ENCODE measurements at places on chromosomes 13 and 19. TPM values are rescaled to one million over a fixed set of nuclear protein-coding genes. Genes with fewer than 3 reads are reported as not detected.

Gene KCTD4
- 0.22 TPM for total RNA-seq

Gene SIGLEC11
- not detected for total RNA-seq

Gene PGLYRP1
- total RNA-seq: not detected

Gene KCNN1
- total RNA-seq: not detected

Gene S1PR5
- total RNA-seq: 10.3 TPM

Gene NFKBIB
- total RNA-seq: 16.5 TPM

Gene NOVA2
- 0.10 TPM for total RNA-seq

Gene CXCL17
- total RNA-seq: not detected

Gene KLK14
- total RNA-seq: not detected

Gene OR4F17
- total RNA-seq: not detected

Gene MISP3
- 2.2 TPM for total RNA-seq

Gene PPM1N
- 0.64 TPM for total RNA-seq

Gene KLF1
- not detected for total RNA-seq

Gene CEACAM3
- not detected for total RNA-seq

Gene FBN3
- not detected for total RNA-seq

Gene ATP8B3
- 5.8 TPM for total RNA-seq

Gene SCN1B
- total RNA-seq: 12.5 TPM

Gene CCNA1
- 0.05 TPM for total RNA-seq

Gene COL5A3
- total RNA-seq: not detected

Gene MEIOSIN
- total RNA-seq: 0.25 TPM

Gene C1QTNF9
- total RNA-seq: not detected

Gene GNG7
- not detected for total RNA-seq

Gene KLK12
- not detected for total RNA-seq

Gene CEACAM8
- not detected for total RNA-seq

Gene ATP4A
- not detected for total RNA-seq

Gene CEBPA
- not detected for total RNA-seq

Gene RPL28
- total RNA-seq: 738 TPM

Gene MYH14
- total RNA-seq: not detected

Gene TMEM143
- total RNA-seq: 3.3 TPM

Gene GRK1
- not detected for total RNA-seq

Gene ZIC5
- 0.07 TPM for total RNA-seq

Gene CYP2A7
- total RNA-seq: not detected

Gene SLC1A6
- total RNA-seq: not detected

Gene C19orf67
- not detected for total RNA-seq

Gene COPE
- total RNA-seq: 334 TPM

Gene ZNF568
- 7.3 TPM for total RNA-seq
